ENCODE measurements at places on chromosomes 4 and X.

DNA sequence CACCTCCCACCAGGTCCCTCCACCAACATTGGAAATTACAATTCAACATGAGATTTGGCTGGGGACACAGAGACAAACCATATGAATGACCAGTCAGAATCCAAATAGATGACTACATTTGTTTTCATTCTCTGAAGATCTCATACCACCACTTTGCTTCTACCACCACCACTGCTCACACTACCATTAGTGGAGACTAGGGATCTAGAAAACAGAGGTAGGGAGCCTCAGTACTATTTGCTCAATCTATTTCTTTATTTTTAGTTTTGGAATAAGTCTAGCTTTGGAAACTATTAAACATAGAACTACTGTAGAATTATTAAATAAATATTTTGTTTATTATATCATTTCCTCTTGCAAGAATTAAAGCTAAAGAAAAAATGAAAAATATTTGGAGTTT lies 727.9 kb downstream of the CCSER1 start:
- no peak for DNase-seq

DNA sequence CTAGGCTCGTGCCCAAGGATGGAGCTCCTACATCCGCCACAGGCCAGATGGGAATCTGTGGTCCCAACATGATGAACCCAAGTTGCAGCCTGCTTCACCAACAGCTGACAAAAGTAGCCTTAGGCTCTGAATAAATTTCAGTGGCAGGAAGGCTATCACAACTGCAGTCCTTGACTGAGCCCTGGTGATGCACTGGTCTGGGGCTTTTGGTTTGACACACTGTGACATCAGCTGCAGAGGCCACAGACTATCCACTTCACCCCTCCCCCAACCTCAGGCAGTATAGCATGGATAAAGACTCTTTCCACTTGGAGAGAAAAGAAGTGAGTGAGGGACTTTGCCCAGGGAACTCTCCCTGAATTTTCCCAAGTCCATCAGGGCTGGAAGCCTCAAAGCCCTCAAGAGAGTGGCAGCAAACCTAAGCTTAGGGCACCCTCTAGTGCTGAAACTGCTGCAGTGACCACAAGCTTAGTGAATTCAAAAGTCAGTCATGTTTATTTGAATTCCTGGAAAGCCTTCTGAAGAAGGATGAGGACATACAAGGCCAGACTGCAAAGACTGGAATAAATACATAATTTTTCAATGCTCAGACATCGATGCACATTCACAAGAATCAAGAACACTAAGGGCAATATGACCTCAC lies 135.0 kb upstream of the TENT5D start:
- DNase-seq, result no peak

DNA sequence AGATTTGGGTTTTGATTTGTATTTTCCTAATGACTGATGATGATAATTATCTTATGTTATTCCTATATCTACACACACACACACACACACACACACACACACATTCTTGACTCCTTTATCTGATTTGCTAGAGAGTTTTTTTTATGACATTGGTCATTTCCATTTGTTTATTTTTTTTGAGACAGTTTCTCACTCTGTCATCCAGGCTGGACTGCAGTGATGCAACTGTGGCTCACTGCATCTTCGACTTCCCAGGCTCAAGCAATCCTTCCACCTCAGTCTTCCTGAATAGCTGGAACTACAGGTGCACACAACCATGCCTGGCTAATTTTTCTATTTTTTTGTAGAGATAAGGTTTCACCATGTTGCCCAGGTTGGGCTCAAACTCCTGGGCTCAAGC lies 6.7 kb downstream of the ZNF81 start:
- DNase-seq, result no peak

- DNase-seq, result no peak
Measured at GRCh38 chrX:103367502-103367901, 8.8 kb upstream of the BEX3 start.

DNA sequence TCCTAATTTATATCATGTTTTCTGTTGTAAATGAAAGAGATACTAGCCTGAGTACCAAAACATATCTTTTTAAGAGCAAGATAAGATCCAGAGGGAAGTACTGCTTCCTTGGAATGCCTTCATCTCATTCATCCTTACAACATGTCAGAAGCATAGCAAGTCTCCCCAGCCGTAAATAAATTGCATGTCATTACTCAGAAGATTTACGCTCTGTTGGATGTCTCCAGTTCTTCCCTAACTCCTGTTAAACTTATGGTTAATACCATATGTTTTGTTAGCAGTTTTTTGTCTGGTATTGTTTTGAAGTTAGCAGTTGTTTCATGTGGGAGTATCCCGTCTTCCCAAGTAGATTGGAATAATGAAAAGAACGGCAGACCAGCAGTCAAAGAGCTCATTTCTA lies 7.5 kb upstream of the GPC3 start:
- DNase-seq, result no peak

- DNase-seq, result no peak
Measured at GRCh38 chr4:3019145-3019846, 55.0 kb downstream of the HTT-AS start.

DNA sequence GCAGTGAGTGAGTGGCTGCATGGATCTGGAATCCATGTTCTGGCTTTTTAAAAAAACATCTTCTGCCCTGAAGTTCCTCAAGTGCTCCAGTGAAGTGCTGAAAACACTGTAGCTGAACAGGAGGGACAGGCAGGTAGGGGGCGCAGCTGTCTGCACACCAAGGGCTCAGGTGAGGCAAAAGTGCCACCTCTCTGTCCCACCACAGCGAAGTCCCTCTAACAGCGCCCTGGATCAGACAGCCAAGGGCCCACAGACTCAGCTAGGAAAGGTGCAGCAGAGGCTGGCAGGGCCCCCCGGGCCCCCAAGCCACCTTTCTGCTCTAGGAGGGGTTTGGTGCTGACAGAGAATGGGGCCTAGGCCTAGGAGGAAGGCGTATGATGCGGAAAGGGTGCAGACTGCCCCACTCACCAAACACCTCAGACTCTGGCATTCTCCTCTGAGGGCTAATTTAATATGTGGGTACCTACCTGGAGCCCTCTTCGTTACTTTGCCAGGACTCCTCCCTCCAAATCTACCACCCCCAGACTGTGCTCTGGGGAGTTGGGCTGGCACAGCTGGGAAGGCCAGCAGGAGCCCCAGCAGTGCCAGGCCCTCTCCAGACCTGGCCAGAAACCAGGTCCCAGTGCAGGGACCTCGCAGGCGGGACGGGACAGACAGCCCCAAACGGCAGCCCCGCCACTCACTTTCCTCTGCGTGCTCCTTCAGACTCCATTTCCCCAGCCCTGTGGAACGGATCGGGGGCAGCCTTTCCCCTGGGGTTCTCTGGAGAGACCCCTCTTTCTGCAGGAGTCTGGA lies 73.7 kb downstream of the ENPP6 start:
- DNase-seq, result no peak

GRCh38 chrX:104522386-104522785 lies 43.6 kb upstream of the IL1RAPL2 start:
- DNase-seq, result no peak

GRCh38 chr4:7466904-7467303 lies 32.2 kb upstream of the PSAPL1 start:
- no peak for DNase-seq

GRCh38 chrX:130213376-130213775 lies 41.6 kb downstream of the RAB33A start:
- no peak for DNase-seq

DNA sequence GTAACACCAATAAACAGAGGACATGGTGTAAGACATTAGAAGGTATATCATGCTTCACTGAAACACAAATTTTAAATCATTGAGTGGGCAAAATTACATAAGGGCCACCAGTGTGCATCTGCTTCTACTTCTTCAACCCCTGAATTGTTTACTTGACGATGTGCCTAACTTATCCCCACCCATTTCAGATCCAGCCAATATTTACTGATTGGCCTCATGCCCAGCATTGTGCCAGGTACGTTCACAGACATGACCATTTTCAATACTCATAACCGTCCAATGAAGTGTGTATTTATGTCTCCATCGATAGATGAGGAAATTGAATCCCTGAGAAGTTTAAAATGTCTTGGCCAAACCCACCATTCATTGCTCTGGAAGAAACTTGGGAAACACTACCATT lies 208.3 kb upstream of the MID1 start:
- DNase-seq, result no peak

- no peak for DNase-seq
Measured at GRCh38 chr4:110059556-110060191, 138.7 kb downstream of the ELOVL6 start.

- no peak for DNase-seq
Measured at GRCh38 chr4:41346306-41347061, 89.8 kb downstream of the UCHL1 start.

DNA sequence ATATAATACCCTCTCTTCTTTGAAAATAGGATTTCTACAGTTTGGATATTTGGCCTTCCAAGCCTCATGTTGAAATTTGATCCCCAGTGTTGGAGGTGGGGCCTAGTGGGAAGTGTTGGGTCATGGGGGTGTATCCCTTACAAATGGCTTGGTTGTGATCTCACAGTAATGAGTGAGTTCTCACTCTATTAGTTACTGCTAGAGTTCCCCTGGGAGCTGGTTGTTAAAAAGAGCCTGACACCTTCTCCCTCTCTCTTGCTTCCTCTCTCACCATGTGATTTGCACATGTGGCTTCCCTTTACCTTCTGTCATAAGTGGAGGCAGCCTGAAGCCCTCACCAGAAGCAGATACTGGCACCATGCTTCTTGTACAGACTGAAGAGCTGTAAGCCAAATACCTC lies 73.9 kb downstream of the HDAC8 start:
- no peak for DNase-seq

DNA sequence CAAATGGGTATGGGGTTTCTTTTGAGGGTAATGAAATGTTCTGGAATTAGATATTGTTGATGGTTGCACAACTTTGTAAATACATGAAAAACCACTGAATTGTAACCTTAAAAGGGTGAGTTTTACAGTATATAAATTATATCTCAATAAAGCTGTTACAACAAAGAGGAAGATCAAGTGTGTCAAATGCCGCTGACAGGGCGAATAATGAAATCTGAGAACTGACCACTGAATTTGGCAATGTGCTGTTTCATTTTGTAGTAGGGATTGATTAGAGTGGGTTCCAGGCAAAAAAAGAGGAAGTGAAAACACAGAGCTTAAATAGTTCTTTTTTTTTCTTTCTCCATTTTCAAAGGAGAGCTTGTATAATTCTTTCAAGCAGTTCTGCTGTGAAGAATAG lies 161.1 kb upstream of the NAP1L5 start:
- DNase-seq, result no peak

- DNase-seq, result no peak
Measured at GRCh38 chrX:71619193-71619592, 882 bp upstream of the CXCR3 start.

- no peak for DNase-seq
Measured at GRCh38 chr4:186875476-186875875, 151.8 kb upstream of the FAT1 start.

DNA sequence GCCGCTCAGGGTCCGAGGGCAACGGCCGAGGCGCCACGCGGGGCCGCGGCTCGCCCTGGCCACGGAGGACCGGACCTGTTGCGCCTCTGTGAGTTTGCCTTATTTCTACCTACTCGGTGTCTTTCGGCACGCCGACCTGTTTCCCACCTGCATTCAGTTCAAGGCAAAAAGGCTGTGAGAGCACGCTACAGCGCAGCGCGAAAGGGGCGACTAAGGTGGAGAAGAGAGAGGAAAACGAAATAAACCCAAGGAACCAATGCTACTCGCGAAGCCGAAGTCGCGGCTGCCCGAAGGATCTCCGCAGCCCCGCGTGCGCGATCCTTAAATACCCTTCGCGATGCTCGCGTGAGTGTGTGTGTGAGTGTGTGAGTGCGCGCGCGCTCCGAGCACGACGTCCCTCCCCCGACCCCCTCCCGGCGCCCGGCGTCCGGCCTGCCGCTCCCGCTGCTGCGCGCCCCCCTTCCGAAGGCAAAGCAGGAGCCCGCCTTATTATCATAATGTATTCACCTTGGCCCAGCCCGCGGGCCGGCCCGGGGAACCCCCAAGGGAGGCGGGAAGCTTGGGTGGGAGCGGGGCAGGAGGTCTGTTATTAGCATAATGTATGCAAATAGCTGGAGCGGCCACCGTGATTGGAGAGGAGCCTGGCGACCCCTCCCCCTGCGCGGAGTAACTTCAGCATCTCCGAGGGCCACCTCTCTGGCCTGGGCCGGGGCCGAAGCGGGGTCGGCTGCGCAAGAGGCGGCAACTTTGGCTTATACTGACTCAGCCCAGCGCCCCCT lies at the start of gene COL25A1:
COL25A1 (minus strand) TSS at position 298 of the 779 bp plus-strand sequence.
- DNase-seq, result peak; percentile 57

GRCh38 chr4:105399532-105400161 lies 74.2 kb downstream of the PPA2 start:
- DNase-seq, result no peak

DNA sequence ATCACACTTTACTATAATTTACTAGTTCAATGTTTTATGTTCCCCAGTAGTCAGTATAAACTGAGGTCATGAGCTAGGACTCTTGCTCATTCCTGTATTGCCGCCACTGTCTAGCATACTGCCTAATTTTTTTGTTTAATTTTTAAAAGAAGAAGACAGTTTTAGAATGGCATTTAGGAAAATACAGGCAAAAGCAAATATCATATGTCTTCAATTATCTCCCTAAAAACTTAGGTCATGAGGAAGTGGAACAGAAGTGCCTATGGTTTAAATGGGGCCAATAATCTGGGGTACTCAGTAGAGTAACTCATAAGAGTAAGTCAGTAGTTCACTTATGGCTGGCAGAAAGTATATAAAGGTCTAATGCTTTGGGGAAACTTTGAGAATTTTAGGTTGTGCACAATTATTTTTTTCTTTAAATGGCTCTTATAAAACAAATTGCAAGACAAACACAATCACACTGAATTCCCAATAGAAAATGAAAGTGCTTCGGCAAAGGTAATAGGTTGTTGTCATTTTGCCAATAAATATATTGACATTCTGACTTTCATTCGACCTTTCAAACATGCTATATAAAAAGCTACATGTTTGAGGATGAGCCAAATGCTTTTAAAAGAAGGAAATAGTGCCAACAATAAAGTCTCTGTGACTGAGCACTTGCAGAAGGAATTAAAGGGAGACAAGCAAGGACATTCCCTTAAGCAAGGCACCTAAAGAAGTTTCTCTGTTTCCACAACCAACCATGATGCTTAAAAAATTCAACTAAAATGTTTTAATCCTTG lies 390.1 kb downstream of the PDGFC start:
- DNase-seq, result no peak

- DNase-seq, result no peak
Measured at GRCh38 chr4:2787230-2788100, 5.4 kb upstream of the SH3BP2 start.

DNA sequence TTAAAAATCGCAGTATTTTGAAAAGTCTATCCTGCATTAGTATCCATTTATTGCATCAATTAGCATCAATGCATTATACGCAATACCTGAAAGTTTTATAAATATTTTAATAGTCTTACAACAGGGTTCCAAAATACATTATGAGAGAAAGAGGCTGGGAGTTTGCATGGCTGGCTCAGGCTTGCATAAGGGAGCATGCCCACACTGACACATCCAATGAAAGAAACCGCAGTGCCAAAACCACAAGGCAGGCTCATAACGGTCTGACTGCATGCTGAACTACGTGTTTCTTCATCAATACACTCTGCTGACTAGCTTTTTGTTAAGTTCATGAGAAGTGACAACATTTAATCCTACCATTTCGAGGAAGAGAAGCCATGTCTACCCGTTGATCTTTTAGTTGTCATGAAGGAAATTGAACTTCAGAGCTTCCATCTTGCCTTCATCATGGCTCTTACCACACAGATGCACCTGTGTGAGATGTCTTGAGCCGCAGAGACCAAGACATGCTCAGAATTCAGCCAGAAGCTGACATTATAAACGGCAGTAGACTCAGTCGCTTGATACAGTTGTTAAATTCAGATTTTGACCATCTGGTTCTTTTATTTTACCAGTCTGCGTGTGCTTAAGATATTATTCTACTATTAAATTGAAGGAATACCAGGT lies 168.8 kb upstream of the FRG1 start:
- DNase-seq, result no peak
